ENCODE measurements at places on chromosomes 1 and 21.

DNA sequence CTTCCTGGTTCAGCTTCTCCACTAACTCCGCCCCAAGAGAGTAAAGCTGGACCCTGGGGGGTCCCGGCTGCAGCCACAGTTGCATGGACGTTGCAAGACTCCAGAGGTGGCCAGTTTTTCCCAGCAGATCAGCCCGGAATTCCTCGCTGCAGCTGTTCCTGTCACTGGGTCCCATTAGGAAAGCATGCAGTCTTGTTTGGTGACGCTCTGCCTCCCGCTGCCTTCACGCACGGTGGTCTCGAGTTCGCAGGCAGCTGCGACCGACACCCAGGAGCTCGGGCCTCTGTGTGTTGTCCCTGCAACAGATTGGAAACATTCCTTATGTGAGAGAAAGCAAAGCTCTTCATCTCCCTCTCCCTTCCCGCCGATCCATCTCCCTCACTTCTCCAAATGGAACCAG, 162.8 kb downstream of the PRDM16 start:
- DNase-seq = no peak

GRCh38 chr21:43957611-43958362, 54.3 kb upstream of the TRAPPC10 start:
- no peak for DNase-seq

DNA sequence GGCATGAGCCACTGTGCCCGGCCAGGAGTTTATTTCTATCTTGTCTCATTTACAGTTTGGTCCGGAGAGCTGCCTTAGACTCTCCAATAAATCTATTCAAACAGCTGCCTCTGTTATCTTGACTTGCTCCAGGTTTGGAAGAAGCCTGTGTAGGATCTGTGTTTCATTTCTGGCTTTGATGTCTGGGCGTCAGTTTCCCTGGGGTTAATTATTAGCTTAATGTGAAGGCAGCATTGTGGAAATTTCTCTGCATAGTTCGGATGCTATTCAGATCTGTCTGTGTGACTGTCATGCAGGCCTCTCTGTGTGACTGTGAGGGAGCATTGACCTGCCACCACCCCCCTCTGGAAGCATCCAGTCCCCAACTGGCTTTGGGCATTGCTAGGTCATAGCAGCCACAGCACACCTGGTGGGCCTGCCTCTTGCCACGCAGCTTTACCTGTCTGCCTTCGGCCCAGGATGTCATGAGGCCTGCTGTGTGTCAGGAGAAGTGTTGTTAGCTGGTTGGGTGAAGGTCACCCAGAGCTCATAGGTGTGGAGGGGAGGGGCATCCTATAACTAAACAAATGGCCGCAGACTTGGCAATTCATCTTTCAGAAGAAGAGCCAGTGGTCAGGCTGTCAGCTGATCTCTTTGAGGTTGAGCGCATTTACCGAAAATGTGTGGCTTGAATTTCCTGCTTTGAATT, 9.8 kb downstream of the IFNGR2 start:
- DNase-seq = no peak

GRCh38 chr1:23791516-23792047, 637 bp downstream of the LYPLA2 start:
- DNase-seq = no peak

DNA sequence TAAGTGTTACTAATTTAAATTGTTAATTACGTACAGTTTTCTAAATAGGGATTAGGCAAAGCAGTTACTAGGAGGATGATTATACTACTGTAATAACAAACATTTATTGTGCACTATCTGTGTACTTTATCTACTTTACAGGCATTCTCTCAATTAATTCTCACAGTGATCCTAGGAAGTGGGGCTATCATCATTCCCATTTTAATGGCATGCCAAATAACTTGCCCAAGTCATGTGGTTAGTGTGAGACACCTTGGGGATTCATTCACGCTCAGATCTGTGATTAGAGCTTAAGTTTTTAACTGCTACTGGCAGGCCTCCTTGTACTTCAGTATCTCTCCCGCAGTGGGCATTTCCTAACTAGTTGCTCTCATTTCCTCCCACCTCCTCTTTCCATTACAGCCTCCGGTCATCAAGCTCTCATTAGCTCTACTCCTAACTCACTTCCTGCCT, 11.5 kb downstream of the PHLDA3 start:
- no peak for DNase-seq

Measured in stimulated activated CD4-positive, alpha-beta T cell treated with anti-CD3 and anti-CD28 coated beads, Interleukin-15, amount 100 ng/mL, for 1 hour (primary cell).